Activated gamma-delta T cell treated with anti-CD3 and anti-CD28 coated beads, Interleukin-2, amount 50 U/mL, for 16 hours (primary cell): ENCODE measurements at places on chromosomes 4 and X.

- DNase-seq: no peak
Measured at GRCh38 chr4:144816668-144817067, 170.7 kb downstream of the HHIP start.

DNA sequence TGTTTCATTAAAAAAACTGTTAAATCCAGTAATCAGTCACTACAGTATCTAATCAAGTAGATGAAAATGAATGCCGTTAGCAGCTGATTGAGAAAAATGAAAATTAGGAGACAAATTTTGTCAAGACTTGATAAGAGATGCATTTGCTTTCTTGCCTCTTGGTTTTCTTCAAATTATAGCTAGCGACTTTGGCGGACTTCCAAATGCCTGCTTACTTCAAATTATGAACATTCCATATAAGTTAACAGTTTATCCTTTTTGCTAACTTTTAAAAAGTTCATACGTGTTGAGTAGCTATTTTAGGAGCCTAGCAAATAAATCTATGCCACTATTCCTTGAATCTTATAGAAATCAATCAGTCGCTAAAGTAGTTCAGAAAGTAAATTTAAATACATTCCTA is 58.8 kb downstream of the PPP4R3C start:
- no peak for DNase-seq

GRCh38 chrX:140817943-140818342 is 108.4 kb downstream of the LINC00632 start:
- DNase-seq: no peak

GRCh38 chr4:70844180-70844579 is 4.5 kb upstream of the GRSF1 start:
- DNase-seq: no peak
